Fibroblast of pulmonary artery (primary cell): ENCODE measurements at places on chromosomes 4 and X.

GRCh38 chrX:132004728-132005127, 18.4 kb upstream of the STK26 start:
- no peak for DNase-seq

DNA sequence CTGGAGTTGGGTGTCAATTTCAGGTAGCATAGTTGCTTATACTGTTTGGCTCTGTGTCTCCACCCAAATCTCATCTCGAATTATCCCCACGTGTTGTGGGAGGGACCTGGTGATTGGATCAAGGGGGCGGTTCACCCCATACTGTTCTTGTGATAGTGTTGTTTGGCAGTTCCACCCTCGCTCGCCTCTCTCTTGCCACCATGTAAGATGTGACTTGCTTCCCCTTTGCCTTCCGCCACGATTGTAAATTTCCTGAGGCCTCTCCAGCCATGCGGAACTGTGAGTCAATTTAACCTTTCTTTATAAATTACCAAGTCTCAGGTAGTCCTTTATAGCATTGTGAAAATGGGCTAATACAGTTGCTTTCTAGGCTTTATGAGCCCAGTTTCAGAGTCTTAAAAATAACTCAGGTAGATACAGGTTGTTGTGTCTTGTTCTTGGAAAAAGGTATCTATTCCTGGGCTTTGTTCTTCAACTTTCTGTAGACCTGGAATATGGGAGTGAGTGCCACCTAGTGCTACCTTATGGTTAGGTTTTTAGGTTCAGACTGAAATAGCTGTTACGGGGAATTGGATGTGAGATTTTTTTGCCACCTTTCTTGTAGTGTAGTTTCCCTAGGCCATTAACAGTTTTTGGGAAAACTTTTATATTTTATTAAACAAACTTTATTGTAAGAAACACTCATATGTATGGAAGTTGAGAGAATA, 15.6 kb downstream of the PGK1 start:
- DNase-seq = peak; percentile 20

- peak; percentile 65 for DNase-seq
These were observed 25.3 kb downstream of the BTC start for GRCh38 chr4:74768857-74769525.

GRCh38 chrX:51893931-51894696, 691 bp downstream of the MAGED1 start:
- DNase-seq = peak; percentile 41

- DNase-seq = no peak
These were observed 198.6 kb downstream of the NWD2 start for GRCh38 chr4:37443137-37443536.

DNA sequence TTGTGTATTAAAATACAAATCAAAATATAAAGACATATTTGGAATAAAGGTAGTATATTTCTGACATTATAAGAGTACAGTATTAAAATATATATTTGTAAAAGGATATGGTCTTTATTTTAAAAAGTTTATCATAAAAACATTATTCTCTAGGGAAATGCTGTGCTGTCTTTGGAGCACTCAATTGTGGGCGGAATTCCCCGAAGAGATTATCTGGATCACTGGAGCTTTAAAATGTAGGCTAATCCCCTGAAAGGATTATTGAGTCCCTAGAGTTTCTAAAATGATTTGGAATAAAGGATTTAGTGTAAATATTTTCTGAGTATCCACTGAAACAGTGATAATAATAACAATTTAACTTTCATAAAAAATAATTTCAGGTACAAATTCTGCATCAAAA, 1239.4 kb downstream of the TECRL start:
- no peak for DNase-seq

- DNase-seq = peak; percentile 0
These were observed 313.5 kb upstream of the IRS4 start for GRCh38 chrX:109049903-109050302.

DNA sequence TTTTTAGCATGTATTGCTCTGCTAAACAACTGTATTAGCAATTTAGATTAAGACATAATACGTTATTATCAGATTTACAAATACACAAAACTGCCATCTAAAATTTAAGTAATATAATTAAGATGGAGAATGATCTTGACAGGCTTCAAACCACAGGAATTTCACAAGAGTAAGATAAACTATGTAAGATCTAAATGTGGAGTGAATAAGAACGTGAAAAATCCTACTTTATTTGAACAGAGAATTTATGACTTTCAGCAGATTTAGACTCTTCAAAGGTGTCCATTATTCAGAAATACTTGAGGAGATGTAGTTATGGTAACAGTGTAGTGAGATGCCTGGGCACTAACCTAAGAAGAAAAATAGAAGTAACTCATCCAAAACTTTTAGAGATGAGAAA, 73.2 kb downstream of the SLC4A4 start:
- no peak for DNase-seq

GRCh38 chr4:78022517-78022916, 34.6 kb upstream of the FRAS1 start:
- no peak for DNase-seq

DNA sequence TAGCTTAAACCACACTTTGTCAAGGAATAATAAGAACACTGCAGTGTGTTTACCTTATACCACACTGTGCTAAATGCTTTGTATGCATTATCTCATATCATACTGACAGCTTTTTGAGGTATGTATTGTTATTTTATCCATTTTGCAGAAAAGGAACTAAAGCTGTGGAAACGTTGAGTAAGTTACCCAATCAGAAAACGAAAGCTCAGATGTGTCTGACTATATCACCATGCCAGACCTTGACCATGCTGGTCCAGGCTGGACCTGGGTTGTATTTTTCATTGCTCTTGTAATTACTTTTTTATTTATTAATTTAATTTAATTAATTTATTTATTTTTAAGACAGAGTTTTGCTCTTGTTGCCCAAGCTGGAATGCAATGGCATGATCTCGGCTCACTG, 2.1 kb downstream of the HSD17B11 start:
- no peak for DNase-seq

DNA sequence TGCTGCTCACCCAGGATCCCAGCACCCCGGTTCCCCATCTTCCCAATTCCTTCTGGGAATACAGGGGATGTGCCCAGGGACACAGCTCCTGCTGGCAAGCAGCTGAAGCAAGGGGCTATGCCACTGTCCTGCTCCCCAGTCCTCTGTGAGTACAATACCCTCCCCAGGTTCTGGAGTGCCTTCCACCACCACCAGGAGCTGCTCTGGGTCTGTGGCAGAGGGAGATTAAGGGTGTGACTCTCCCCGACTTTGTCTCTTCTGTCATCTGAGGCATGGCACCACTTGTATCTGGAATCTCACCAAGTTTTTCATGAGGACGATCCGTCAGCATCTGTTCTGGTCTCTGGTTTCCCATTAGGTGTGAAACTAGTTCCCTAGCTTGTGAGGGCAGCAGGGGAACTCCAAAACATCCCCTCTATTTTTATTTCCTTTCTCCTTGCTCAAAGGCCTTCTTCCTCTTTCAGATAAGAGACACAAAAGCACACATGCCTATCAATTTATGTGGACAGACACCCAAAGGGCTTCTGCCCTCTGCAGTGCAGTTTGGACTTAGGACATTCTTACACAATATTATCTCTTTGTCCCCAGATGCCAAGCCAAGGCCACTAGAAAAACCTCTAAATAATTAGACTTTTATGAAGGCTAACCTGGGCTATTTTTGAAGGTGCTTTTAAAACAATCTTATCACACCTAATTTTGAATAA, 26.8 kb downstream of the MGST2 start:
- DNase-seq = no peak

- no peak for DNase-seq
These were observed 84.0 kb downstream of the LPAR4 start for GRCh38 chrX:78831523-78831922.

GRCh38 chr4:172232966-172233365, 419.8 kb downstream of the GALNTL6 start:
- no peak for DNase-seq

DNA sequence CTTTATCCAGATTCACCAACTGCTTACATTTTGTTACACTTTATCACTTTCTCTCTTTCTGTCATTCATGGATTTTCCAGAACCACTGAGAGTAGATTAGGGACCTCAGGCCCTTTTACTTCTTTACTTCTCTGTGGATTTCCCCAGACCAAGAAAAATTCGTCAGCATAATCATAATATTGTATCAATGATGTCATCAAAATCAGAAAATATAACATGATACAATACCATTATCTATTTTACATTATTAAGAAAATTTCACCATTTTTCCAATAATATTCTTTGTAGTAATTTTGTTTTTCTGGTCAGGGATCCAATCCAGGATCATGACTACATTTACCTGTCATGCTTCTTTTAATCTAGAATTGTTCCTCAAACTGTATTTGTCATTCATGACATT, 494.2 kb downstream of the IQCM start:
- DNase-seq = no peak

DNA sequence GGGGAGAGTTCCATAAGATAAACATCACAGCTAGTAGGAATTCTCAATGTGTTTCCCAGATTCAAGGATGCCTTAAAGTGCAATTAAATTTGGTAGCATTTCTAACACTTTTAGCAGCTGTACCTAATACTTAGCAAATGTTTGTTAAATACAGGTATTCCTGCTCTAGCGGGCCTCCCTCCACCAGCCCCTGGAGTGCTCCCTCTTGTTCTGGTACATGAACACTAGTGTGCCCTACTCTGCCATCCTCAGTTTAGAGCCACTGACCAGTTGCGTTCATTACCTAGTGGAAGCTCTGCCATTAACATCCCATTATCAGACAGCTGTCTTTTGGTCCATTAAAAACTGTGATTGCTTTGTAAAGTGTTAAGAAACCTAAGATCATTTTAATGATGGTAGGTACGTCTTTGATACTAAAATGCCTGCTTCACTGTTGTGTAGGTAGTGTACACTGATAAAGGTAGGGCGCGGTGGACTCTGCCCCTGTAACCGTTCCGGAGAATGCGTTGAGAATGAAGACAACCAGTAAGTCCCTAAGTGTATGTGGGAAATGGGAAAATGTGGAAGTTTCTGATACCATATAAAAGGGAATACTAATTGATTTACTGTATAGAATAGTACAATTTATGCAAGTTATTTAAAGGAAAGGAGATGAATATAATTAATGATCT, 21.7 kb downstream of the KIAA0232 start:
- DNase-seq = no peak

GRCh38 chrX:10146346-10146745, 10.4 kb upstream of the CLCN4 start:
- DNase-seq = no peak

DNA sequence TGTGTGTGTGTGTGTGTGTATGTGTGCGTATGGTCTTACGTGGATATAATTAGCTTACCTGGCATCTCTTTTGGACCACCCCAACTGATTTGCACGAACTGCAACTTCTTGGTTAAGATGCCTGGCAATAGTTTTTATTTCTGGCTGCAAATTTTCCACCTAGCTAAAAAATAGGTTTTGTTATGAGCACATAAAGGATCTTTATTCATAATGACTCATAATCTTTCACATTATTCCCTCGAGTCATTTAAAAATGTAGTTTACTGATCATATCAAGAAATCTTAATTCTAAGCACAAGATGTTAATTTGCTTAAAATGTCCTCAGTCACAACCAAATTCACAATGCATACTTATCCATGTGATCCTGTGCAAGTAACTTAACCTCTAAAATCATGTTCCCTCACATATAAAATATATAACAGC, 1.5 kb downstream of the COX18 start:
- DNase-seq = peak; percentile 7

- no peak for DNase-seq
These were observed 1.7 kb downstream of the NKX3-2 start for GRCh38 chr4:13542577-13543031.

DNA sequence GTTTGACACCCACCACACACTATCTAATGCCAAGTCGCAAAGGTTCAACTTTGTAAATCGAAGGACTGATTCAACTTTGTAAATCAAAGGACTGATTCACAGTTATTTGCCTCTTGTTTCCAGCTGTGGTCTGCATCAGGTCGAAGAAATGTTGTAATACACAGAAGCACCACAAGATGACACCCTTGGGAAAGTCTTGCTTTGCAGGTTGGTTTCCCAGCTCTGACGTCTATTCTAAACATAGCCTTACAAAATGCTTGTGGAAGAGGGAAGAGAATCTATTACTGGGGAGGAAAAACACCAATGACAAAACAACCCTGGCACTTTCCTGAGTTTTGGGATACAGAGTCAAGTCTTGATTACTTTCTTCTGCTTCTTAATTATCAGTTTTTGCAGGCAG, 35.3 kb downstream of the SUPT20HL1 start:
- DNase-seq = peak; percentile 82

DNA sequence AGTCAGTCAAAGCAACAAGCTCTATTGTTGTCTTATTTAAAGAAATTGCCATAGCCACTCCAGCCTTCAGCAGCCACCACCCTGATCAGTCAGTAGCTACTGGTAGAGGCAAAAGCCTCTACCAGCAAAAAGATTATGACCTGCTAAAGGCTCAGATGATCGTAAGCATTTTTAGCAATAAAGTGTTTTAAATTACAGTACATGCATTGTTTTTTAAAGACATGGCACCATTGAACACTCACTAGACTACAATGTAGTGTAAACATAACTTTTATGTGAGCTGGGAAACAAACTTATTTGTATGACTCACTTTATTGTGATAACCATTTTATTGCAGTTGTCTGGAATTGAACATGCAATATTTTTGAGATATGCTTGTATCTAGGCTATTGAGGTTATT, 32.3 kb upstream of the DYNLT3 start:
- no peak for DNase-seq

GRCh38 chr4:112287258-112287989, 1.7 kb upstream of the TIFA start:
- no peak for DNase-seq

DNA sequence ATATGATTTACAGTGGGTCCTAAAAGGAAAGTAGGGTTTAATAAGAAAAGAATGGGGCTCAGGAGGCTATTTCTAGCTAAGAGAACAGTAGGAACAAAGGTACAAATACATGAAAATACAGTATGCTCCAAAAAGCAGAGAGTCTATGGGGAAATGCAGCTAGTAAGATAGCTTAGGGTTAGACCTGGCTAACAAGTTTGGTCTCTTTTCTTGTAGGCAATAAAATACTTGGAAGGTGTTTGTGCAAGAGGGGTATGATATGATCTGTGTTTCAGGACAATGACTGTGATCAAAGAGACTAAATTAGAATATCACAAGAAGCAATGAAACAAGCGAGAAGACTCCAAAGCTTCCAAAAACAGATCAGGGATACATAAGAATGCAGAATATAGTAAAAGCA, 33.5 kb upstream of the SH3KBP1 start:
- no peak for DNase-seq

DNA sequence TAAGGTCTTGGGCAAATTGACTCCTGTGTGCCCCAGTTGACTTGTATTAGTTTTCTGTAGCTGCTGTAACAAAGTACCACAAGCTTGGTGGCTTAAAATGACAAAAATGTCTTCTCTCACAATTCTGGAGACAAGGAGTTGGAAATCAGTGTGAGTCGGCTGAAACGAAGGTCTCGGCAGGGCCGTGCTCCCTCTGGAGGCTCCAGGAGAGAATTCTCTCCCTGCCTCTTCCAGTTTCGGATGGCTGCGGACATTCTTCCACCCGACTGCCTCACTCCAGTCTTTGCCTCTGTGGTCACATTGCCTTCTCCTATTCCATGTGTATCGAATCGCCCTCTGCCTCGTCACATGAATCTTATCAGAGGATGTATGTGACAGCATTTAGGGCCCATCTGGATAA, 66.0 kb upstream of the PHOX2B start:
- DNase-seq = peak; percentile 6
